ENCODE measurements at places on chromosomes 1 and 21. TPM values are rescaled to one million over a fixed set of nuclear protein-coding genes. Genes with fewer than 3 reads are reported as not detected.

Gene TEDDM1
- total RNA-seq: not detected

Gene RXFP4
- total RNA-seq: not detected

Gene POU3F1
- 5.8 TPM for total RNA-seq

Gene FCGR3B
- total RNA-seq: not detected

Gene CLCA1
- not detected for total RNA-seq

Gene RRP1B
- 94.6 TPM for total RNA-seq

Gene CD5L
- not detected for total RNA-seq

Gene PADI2
- 3.0 TPM for total RNA-seq

Gene ACKR1
- 0.26 TPM for total RNA-seq

Gene NCAM2
- total RNA-seq: 2.6 TPM

Gene PLPPR4
- total RNA-seq: 0.31 TPM
